ENCODE measurements at places on chromosomes 7 and 10.

DNA sequence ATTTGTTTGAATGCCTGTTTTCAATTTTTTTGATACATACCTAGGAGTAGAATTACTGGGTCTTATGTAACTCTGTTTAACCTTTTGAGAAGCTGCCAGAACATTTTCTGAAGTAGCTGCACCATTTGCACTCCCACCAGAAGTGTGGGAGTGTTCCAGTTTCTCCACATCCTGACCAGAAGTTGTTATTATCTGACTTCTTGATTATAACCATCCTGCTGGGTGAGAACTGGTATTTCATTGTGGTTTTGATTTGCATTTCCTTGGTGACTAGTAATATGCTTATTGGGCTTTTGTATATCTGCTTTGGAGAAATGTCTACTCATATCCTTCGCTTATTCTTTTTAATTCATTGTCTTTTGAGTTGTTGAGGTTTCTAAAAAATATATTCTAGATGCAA, 117.2 kb upstream of the GLCCI1 start:
- DNase-seq, result no peak

DNA sequence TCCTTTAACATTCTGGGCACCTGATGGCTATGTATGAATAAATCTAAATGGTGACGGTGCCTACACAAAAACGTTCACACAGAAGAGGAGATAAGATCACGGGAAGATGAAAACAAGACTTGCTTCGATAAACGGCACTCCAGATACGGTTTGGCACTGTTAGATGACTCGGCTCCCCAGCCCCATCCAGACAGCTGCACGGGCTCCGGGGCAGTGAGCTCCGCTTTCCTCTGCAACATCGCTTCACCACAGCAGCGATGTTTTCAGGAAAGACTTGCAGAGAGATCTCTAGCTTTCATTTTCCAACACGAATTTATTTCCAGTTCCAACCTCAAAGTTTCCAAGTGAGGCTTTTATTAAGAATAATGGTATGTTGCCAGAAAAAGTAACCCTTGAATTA, 132.1 kb downstream of the KLF6 start:
- no peak for DNase-seq

GRCh38 chr10:71375952-71376351, 20.8 kb upstream of the CDH23 start:
- DNase-seq, result no peak

DNA sequence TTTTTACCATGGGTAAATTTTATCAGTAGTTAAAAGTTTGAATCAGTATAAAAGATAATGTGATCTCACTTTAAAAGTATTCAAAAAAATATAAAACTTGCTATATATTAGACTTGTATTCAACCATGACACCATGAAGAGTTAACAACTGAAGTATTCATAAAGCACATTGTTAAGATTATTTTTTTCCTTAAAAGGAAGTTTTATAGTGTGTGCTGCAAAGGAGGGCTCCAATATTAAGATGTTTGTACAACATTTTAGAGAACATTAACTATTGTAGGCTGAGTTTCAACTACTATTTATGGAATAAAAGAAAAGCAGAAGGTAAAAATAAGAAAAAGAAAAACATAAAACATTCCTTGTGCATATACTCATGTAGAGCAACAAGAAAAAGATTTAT, 24.5 kb upstream of the CUBN start:
- DNase-seq, result no peak

DNA sequence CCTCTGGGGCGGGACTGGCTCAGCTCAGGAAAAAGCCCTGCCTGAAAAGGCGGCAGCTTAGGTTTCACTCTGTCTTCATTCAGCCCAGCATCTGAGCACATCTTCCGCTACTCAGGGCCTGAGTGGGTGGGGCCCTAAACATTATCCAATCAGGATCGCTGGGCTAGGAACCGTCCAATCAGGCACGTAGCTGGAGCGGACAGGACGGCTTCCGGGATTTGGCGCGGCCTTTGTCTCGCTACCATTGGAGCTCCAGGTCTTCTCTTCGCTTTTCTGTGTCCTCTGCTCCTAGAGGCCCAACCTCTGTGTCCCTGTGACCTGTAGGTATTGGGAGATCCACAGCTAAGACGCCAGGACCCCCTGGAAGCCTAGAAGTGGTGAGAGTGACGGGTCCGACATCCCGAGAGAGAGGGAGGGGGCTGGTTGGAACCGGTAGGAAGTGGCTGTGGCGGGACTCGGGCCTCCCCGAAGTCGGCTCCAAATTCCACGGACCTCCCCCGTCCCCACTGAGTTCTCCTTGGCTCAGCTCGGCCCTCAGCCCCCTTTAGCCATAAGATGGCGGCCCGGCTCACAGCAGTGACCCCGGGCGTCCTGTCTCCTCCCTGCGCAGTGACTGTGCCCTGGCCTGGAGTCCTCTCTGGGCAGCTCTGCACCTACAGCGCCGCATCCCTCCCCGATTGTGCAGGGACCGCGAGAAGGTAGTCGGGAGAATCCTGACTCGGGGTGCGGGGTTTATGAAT, 99.1 kb downstream of the ZNF680 start:
- no peak for DNase-seq

Data from stimulated activated naive CD4-positive, alpha-beta T cell (primary cell).